Eye (tissue), 1 donor: ENCODE measurements at places on chromosomes 16 and 17.

- DNase-seq, result peak; percentile 82
These were observed 160.0 kb downstream of the MRM1 start for GRCh38 chr17:36761203-36761950.

DNA sequence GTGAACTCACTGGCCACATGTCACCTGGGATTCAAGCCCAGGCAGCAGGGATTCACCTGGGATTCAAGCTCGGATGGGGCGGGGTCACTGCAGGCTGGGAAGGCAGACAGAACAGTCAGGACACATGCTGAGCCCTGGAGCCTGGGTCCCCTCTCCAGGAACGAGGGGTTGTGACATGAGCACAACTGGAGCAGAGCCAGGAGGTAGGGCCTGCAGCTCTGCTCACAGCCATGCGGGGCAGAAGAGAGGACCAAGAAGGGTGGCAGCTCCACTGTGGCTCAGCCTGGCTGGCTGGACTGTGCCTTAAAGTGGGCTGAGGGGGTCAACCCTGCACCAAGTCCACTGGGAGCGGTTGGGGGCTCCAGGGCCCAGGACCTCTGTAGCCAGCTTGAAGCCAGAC, 150.1 kb downstream of the RAB11FIP4 start:
- DNase-seq, result no peak

GRCh38 chr17:4150096-4150495, 7.1 kb downstream of the CYB5D2 start:
- DNase-seq, result no peak

DNA sequence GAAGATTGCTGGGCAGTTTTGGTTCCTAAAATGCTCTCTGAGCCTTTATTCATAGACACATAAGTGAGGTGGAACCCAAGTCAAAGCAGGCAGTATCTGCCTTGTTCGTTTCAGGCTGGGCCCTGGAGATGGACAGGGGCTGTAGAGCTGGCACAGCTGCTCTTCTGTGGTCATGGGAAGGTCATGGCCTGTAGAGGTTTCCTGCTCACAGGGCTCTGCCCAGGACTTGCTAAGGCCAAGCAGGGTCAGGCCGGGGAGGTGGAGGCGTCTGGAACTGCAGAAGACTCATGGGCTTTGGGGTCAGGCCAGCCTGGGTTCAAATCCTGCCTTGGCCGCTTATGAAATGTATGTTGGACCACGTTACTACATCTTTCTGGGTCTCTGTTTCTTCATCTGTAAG, 50.2 kb downstream of the IRX5 start:
- DNase-seq, result no peak

GRCh38 chr16:86227801-86228200, 282.5 kb upstream of the FOXF1 start:
- no peak for DNase-seq

DNA sequence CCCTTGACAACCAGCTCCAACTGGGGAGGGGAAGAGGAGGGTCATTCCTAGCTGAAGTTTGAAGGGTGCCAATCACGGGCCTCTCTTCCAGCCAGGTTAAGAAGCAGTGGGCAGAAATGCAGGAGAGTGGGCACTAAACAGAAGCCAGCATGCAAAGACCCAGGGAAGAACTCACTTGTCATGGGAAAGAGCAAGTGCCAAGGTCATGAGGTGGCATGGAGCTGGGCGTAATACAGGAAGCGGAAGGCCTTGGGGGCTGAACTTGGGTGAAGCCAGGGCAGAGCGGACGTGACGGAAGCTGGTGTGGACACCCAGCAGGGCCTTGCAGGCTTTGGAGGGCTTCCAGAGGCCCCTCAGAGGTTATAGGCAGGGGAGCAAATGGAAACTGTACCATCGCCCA, 302.1 kb downstream of the MAF start:
- DNase-seq, result no peak

DNA sequence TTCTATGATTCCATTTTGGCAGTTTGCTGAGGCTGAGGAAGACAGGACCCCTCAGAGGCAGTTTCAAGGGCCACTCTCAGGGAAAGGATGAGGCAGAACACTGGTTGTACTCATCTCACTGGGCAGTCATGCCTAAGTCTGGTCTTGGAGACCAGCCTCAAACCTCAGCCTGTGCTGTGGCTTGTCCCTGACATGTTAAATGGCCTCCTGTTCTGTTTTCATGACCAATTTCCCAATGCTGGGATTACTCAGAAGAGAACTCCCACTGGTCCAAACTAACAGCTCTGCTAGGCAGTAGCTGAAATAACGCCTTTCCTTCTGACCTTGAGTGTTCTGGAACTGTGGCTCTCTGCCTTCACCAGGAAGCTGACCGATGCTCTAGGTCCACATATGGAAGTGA, 8.4 kb upstream of the SPDYE4 start:
- DNase-seq, result no peak

GRCh38 chr17:51869387-51869786, 289.1 kb downstream of the CA10 start:
- DNase-seq, result peak; percentile 77

- no peak for DNase-seq
These were observed 10.6 kb downstream of the CNTD1 start for GRCh38 chr17:42809250-42809649.
